ENCODE measurements at places on chromosomes 12 and 14. TPM values are rescaled to one million over a fixed set of nuclear protein-coding genes. Genes with fewer than 3 reads are reported as not detected.
A peak's percentile ranks its signal among the peaks of the same experiment; 100 is the strongest.

- no peak for DNase-seq
These were observed 1441.4 kb downstream of the AACS start for GRCh38 chr12:126506426-126507182.

- no peak for DNase-seq
These were observed 17.1 kb downstream of the SLC11A2 start for GRCh38 chr12:51009056-51009440.

NR4A1 gene
- total RNA-seq: 2.4 TPM

DNA sequence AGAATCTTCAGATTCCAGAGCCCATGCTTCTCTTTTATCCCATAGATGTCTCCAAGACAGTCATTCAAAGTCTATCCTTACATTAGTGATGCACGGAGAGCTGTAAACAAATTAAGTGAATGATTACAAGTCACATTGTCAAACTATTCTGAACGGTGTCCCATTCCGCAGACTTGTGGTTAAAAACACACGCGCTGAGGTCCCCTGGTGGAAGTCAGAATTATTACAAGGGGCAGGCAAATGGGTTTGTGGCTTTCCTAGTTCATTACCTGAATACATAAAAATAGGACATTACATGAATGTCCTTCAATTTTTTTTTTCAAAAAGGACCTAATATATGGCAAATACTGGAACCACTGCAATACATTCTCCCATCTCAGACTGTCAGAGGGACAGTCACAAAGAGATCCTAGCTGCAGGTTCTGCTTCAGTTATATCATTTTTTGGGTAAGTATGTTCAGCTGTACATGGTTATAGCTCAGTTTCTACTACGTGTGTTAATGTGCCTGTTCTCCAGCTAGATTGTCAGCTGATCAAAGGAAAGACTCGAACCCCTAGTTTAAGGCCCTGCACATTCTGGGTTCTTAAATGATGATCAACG is 53.1 kb upstream of the STON2 start:
- DNase-seq: peak; percentile 56

BCL2L2 gene
- total RNA-seq: 17.2 TPM

- DNase-seq: peak; percentile 32
These were observed 490 bp downstream of the RILPL1 start for GRCh38 chr12:123532808-123533649.

ACOT4 gene
- 0.45 TPM for total RNA-seq

DNA sequence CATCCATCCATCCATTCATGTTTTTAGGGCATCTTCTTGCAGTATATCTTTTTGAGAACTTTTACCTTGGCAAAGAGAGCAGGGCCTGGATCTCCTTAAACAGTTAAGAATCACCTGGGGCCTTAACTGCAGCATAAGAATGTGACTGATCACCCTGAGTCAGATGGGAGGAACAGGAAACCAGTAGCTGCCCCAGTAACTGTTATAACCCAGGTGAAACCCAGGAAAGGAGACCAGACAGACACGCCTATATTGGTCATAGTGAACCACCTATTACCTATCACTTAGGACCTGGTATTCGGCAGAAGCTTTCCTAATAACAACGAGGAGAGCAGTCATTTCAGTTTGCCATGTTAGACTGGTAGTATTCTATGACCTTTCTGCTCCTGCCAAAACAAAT is 43.4 kb upstream of the NR2C1 start:
- DNase-seq: no peak

DNA sequence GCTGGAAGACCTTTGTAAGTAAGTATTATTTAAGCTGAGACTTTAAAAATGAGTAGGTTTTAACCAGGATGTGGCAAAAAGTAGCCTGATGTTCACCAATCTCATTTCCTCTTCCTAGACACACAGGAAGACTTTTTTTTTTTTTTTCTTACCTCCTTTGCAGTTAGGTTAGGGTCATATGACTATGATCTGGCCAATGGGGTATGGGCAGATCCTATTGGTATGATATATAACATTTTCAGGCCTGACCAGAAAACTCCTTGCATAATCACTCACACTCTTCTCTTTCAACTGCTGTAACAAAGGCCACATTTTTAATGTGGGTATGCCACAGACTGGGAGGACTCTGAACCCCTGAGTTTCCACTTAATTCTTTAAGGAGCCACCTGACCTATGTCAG is 2.7 kb upstream of the RPS6KA5 start:
- DNase-seq: no peak

PRKD1 gene
- total RNA-seq: 26.0 TPM

SDS gene
- total RNA-seq: not detected

GRCh38 chr12:43638806-43639205 is 86.8 kb upstream of the ADAMTS20 start:
- no peak for DNase-seq

DNA sequence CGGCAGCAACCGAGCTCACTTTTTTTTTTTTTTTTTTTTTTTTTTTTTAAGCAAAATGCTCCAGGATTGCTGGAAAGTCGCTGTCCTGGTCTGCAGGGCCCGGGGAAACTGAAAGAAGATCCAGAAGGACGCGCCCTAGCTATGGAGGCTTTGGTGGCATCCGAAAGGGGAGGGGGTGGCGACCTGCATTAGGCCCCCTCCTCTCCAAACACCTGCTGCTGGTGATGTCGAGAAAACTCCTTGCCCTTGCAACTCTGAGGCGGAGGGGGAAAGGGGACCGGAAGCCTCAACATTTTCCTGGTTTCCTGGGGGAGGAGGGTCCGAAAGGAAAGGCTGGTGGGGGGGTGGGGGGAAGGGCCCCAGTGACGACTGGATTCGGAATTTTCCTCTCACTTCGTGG is 421.1 kb downstream of the VRK1 start:
- no peak for DNase-seq

DNA sequence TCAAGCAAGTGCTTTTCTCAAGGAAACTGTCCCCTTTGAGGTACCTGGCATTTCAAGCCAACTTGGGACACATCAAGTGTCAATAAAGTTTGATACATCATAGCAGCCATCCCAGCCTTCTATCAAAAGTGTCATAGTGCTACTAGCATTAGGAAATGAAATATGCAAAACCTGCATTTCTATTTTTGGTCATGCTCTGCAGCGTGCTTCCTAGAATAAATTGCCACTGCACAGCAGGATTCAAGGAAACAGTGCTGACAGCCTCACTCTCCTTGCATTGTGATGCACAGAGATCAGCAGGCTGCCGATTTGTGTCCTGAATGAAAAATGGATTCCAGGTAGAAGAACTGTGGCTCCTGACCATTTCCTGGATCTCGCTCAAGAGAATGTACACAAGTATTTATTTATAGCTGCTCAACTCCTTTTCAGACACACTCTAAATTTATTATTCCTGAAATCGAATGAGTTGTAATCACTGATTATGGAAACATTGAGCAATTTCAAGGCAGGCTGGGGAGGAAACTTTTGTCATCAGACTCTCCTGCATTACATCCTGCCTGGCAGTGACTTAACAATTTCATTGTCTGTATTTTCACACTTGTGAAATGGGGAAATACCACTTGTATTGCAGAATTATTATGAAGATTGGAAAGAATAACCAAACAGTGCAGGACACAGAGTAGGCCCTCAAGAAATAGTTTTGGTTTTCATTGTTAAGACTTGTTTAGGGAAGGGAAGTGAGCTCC is 120.9 kb downstream of the SLC38A6 start:
- peak; percentile 14 for DNase-seq

FAM186B gene
- 0.18 TPM for total RNA-seq

DNA sequence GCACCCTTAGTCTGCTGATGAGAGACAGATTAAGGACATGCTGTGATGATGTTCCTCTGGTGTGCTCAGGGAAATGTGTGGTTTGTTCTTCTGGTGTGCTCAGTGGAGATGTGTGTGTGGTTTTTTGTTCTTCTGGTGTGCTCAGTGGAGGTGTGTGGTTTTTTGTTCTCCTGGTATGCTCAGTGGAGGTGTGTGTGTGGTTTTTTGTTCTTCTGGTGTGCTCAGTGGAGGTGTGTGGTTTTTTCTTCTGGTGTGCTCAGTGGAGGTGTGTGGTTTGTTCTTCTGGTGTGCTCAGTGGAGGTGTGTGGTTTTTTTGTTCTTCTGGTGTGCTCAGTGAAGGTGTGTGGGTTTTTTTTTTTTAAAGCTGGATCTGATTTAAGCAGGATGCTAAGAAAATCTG is 15.4 kb downstream of the PIWIL1 start:
- DNase-seq: no peak

DNA sequence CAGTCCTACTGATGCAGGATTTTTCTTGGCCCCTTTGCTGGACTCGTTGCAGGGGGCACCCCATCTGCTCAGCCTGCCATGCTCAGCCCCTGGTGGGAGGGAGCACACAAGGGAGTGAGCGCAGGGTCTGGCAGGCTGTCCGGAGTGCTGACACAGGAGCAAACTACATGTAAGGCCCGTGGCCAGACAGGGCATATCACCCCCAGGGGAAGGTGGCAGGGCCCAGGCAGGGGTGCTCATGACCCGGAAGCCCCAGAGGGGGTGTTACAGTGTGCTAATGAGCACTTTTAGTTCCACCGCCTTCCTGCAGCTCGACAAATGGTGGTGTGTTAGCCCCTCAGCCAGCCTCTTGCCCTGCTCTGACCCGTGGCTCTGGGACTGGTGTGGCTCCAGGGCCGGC is 645.6 kb upstream of the TMEM132C start:
- no peak for DNase-seq

All from cerebellum (tissue), 4 donors.